Stomach (tissue), 19 donors: ENCODE measurements at places on chromosomes 12 and 14. TPM values are rescaled to one million over a fixed set of nuclear protein-coding genes. Genes with fewer than 3 reads are reported as not detected.

LGR5 gene
- total RNA-seq = not detected

SOX5 gene
- 4.2 TPM for total RNA-seq

LBHD2 gene
- total RNA-seq = not detected

ACSS3 gene
- 10.1 TPM for total RNA-seq

BCL2L14 gene
- 16.7 TPM for total RNA-seq

KRT77 gene
- total RNA-seq = not detected

DNA sequence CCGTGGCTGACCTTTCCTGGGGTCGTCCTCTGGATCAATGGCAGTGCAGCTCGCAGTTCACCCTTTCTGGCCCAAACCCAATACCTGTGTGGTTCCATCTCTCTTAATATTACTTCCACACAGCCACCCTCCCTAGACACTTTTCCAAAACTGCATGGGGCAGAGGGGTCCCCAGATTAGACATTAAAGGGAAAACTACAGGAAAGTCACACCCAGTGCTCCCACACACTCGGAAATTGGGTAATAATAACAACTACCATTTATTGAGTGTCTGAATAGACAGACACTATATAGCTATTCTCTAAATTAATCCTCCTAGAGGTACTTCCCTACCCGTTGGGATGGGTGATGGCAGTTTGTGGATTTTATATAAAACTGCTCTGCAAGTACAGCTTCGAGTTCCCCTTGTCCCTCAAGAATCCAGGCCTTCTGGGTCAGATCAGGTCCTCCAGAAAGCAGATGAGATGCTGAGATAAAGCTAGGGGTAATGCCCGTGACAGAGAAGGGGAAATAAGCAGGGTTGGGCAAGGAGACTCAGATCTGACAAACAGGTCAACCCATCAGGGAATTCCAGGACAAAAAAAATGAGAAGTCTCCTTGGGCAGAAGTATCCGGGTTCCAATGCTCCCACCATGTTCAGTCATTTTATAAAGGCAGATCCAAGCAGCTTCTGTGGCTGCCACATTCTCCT lies 795 bp upstream of the PXN start:
- H3K36me3 ChIP-seq = no peaks in the 10 kb centered on the region
- H3K27ac ChIP-seq = no peak overlapping the region
- no peak overlapping the region for H3K4me3 ChIP-seq

- no peaks in the 10 kb centered on the region for H3K4me1 ChIP-seq
- H3K27ac ChIP-seq = no peak overlapping the region
- H3K4me3 ChIP-seq = no peak overlapping the region
- no peaks in the 10 kb centered on the region for H3K27me3 ChIP-seq
These were observed 183.1 kb downstream of the KLHL28 start for GRCh38 chr14:44778604-44779003.

DNA sequence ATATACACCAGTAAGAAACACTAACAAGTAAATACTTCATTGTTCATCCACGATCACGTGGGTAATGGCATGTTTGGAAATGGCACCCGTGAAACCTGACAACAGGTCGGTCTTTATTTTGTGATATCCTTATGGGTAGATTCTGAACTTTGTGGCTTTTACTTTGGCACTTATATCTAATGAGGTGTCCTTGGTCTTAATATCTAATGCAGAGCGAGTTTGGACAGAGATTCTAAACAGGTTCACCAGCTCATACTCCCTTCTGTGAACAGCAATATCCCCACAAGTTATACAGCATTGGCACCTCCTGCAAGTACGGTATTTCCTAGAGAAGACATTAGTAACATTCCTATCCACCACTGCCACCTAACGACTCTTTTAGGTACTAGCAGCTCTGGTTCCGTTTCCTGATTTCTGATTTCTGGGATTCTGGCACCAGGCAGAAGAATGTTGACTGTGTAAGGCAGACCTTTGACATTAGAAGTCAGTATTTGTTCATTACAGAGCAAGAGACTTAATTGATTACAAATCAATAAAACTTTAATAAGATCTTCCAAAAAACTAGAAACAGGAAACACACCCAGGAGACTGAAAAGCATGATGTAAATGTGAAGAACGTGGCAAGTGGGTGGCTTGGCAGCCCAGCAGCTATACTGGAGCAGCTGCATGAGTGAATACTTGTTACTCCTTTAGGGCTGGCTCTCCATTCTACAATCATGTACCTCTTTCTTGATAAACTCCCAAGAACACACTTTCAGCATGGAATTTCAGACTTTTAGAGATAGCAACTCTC lies 2.5 kb downstream of the ANG start:
- H3K27me3 ChIP-seq = no peaks in the 10 kb centered on the region
- peak; percentile 91 for DNase-seq
- H3K4me3 ChIP-seq = no peak overlapping the region
- peak overlapping the region; percentile 9 for H3K27ac ChIP-seq
- H3K36me3 ChIP-seq = peaks cover 29% of the 10 kb centered on the region
- peaks cover 46% of the 10 kb centered on the region for H3K4me1 ChIP-seq

DNA sequence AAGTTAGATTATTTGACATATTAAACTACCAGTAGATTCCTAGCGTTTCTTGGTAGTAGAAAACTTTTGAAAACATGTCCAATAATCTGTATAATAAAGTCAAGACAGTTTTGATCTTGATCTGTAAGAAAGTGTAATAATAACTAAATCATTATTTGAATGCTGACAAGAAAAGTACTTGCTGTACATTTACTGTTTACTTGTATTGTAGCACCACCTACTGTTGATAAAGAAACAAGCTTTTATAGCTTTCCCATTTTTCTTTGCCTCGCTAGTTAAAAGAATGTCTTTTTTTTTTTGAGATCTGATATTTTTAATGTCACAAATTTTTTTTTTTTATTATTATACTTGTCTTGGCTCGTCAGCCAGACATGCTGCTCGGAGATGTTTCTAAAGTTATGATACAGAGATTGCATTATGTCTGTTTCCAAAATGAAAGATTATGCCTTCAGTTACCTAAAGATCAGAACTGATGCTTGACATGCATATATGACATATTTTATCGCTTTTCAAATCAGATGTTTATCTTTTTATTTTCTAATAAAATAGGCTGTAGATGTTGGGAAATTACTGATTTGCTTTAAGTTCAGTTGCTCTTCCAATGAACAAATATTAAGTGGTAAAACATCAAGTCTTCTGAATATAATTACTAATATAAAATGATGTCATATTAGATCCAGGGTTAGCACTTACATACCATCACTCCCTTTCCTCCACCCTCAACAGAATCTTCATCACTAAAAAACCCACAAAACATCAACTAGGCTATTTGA lies 140.5 kb downstream of the AKAP6 start:
- peak overlapping the region; percentile 2 for H3K27ac ChIP-seq
- no peak overlapping the region for H3K4me3 ChIP-seq
- peaks cover 26% of the 10 kb centered on the region for H3K4me1 ChIP-seq
- H3K27me3 ChIP-seq = no peaks in the 10 kb centered on the region
- no peak for DNase-seq
- H3K36me3 ChIP-seq = no peaks in the 10 kb centered on the region

DNA sequence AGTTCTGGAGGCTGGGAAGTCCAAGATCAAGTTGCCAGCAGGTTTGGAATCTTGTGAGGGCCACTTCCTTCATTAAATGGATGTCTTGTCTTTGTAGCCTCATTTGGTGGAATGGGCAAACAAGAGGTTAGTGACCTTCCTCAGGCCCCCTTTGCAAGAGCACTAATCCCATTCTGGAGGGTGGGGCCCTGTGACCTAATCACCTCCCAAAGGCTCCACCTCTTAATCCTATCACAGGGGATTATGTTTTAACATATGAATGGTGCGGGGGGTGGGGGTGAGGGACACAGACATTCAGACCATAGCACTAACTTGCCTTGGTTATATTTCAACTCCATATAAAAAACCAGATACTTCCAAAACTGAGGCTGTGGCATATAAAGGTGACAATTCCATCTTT lies 59.9 kb upstream of the PPP4R3A start:
- H3K4me3 ChIP-seq = no peak overlapping the region
- no peak overlapping the region for H3K27ac ChIP-seq
- H3K36me3 ChIP-seq = no peaks in the 10 kb centered on the region
- H3K27me3 ChIP-seq = peaks cover 19% of the 10 kb centered on the region
- H3K4me1 ChIP-seq = peaks cover 10% of the 10 kb centered on the region
- DNase-seq = no peak

DNA sequence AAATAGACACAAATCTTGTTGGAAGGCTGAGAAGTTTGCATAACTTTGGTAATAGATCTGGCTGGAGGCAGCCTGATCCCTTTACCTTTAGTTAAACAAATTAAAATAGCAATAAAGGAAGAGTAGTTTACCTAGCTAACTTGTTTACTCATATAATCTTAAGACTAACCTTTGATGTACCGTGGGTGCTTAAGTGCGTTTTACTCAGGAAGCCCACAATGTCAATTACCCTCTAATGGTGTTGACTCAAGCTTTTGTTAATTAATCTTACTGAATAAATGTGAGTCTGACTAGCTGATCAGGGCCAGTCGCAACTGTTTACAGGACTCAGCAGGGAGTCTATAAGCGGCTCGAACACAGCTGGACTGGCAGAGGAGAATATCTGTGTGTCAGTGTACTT lies 51.5 kb downstream of the FAR2 start:
- no peak overlapping the region for H3K27ac ChIP-seq
- no peaks in the 10 kb centered on the region for H3K36me3 ChIP-seq

DNA sequence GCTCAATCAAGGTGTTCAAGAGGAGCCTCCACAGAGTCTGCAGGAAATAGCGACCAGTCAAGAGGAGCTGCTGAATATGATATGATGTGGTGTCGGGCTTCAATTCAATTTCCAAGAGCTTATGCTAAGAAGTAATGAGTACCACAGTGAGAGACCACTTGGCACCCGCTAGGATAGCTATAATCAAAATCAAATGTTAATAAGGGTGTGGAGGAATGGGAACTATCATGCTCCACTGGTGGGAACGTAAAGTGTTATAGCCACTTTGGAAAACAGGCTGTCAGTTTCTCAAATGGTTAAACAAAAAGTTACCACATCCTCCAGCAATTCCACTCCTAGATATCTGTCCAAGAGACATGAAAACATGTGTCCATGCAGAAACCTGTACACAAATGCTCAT lies 6.7 kb downstream of the POLR3B start:
- peaks cover 10% of the 10 kb centered on the region for H3K4me1 ChIP-seq
- no peak overlapping the region for H3K4me3 ChIP-seq
- DNase-seq = no peak
- no peaks in the 10 kb centered on the region for H3K36me3 ChIP-seq
- no peaks in the 10 kb centered on the region for H3K27me3 ChIP-seq

GRCh38 chr12:26853303-26854030 lies 20.5 kb upstream of the ITPR2 start:
- H3K4me1 ChIP-seq = peaks cover 16% of the 10 kb centered on the region
- H3K36me3 ChIP-seq = no peaks in the 10 kb centered on the region
- H3K27ac ChIP-seq = no peak overlapping the region
- no peak overlapping the region for H3K4me3 ChIP-seq

GRCh38 chr12:95742586-95742985 lies 48.0 kb downstream of the NTN4 start:
- DNase-seq = no peak
- no peak overlapping the region for H3K27ac ChIP-seq
- H3K4me1 ChIP-seq = peaks cover 42% of the 10 kb centered on the region
- no peaks in the 10 kb centered on the region for H3K36me3 ChIP-seq
- no peak overlapping the region for H3K4me3 ChIP-seq

GRCh38 chr12:118358612-118359540 lies 13.8 kb downstream of the TAOK3 start:
- H3K4me1 ChIP-seq = peaks cover 29% of the 10 kb centered on the region
- no peak overlapping the region for H3K27ac ChIP-seq
- DNase-seq = no peak
- peaks cover 7% of the 10 kb centered on the region for H3K36me3 ChIP-seq

- no peaks in the 10 kb centered on the region for H3K36me3 ChIP-seq
- DNase-seq = no peak
- H3K4me1 ChIP-seq = no peaks in the 10 kb centered on the region
- H3K4me3 ChIP-seq = no peak overlapping the region
- no peak overlapping the region for H3K27ac ChIP-seq
These were observed 11.7 kb upstream of the TMX1 start for GRCh38 chr14:51228391-51228790.

DNA sequence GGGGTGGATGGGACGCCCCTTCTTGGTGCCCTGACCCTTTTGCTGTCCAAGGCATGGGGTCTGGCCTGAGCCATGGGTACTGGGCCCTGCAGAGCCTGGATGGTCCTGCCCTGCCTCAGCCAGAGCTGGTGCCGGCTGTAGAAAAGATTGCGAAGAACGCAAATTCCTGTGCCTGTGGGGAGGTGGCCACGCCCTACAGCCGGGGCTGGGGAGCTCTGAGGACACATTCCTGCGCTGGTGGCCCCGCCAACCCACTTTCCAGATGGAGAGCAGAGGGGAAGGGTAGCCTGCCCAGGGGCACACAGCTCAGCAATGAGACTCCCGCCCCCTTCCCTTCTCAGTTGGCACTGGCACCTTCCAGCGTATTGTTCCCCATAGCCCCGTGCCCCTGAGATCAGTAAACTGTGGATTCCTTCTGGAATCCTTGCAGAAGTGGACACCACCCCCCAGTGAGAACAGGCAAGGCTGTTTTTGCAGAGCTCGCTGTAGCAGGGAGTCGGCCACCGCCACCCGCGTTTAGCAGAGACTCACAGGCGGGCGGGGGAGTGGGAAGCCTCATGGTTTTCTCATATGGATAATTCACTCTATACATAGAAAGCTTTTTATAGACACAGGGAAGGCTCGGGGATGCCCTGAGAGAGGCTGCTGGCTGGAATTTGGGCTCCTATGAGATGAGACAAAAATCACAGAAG lies 8.6 kb downstream of the INF2 start:
- no peak overlapping the region for H3K4me3 ChIP-seq
- peaks cover 37% of the 10 kb centered on the region for H3K36me3 ChIP-seq
- DNase-seq = peak; percentile 56

DNA sequence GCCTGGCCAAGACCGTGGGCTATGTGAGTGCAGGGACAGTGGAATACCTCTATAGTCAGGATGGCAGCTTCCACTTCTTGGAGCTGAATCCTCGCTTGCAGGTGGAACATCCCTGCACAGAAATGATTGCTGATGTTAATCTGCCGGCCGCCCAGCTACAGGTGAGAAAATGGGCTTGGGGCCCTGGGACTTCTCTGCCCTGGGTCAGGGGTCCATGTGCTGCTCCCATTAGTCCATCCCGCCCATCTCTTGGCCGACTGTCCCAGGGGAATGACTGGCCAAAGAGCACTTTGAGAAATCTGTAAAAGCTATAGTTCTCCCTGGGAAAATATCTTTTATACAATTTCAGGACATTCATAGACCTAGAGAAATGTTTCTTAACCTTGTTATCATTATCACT lies 63.5 kb downstream of the ACACB start:
- no peak overlapping the region for H3K27ac ChIP-seq
- peaks cover 99% of the 10 kb centered on the region for H3K36me3 ChIP-seq
- no peak overlapping the region for H3K4me3 ChIP-seq
- DNase-seq = no peak

GRCh38 chr12:54024127-54024526 lies 4.1 kb upstream of the HOXC6 start:
- H3K36me3 ChIP-seq = no peaks in the 10 kb centered on the region
- DNase-seq = no peak
- no peak overlapping the region for H3K4me3 ChIP-seq
- no peak overlapping the region for H3K27ac ChIP-seq
- H3K27me3 ChIP-seq = peaks cover 100% of the 10 kb centered on the region
